ENCODE measurements at places on chromosomes 5 and 9. TPM values are rescaled to one million over a fixed set of nuclear protein-coding genes. Genes with fewer than 3 reads are reported as not detected.

GRCh38 chr9:10014889-10015288 is 597.9 kb downstream of the PTPRD start:
- H3K36me3 ChIP-seq: no peaks in the 10 kb centered on the region
- no peak overlapping the region for H3K4me3 ChIP-seq
- DNase-seq: no peak
- H3K27ac ChIP-seq: no peak overlapping the region

GRCh38 chr5:15285901-15286583 is 213.9 kb upstream of the FBXL7 start:
- no peaks in the 10 kb centered on the region for H3K4me1 ChIP-seq
- no peaks in the 10 kb centered on the region for H3K36me3 ChIP-seq
- H3K27me3 ChIP-seq: no peaks in the 10 kb centered on the region
- no peak for DNase-seq

GRCh38 chr5:150278916-150279315 is 10.7 kb downstream of the CAMK2A start:
- no peaks in the 10 kb centered on the region for H3K36me3 ChIP-seq
- no peak overlapping the region for H3K4me3 ChIP-seq
- H3K27me3 ChIP-seq: no peaks in the 10 kb centered on the region
- H3K4me1 ChIP-seq: no peaks in the 10 kb centered on the region
- DNase-seq: no peak

The SOWAHA gene
- polyA plus RNA-seq: 0.11 TPM

DNA sequence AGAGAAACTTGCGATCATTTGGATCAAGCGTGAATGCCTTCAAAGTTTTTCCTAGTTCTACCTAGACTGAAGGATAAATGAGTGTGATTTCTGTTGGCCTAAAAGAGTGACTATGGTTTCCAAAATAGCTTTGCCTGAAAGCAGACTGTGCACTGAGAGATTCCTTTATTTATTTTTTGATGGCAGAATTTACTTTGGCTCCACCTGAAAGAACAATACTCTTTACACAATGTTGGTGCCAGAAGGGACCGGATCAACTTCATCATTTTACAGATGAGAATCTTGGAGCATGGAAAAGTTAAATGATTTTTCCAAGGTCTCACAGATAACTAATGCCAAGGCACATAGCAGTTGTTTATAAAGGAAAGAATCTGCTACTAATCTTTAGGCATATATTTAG is 199.6 kb downstream of the KCTD16 start:
- no peak for DNase-seq
- no peaks in the 10 kb centered on the region for H3K36me3 ChIP-seq
- H3K4me1 ChIP-seq: no peaks in the 10 kb centered on the region
- H3K27me3 ChIP-seq: no peaks in the 10 kb centered on the region
- H3K27ac ChIP-seq: no peak overlapping the region
- H3K4me3 ChIP-seq: no peak overlapping the region

GRCh38 chr9:109627042-109627441 is 128.9 kb upstream of the PTPN3 start:
- H3K27me3 ChIP-seq: no peaks in the 10 kb centered on the region
- no peak overlapping the region for H3K4me3 ChIP-seq
- DNase-seq: no peak
- no peaks in the 10 kb centered on the region for H3K36me3 ChIP-seq
- H3K4me1 ChIP-seq: no peaks in the 10 kb centered on the region
- H3K27ac ChIP-seq: no peak overlapping the region

GRCh38 chr5:109421956-109422355 is 12.2 kb upstream of the PJA2 start:
- no peak for DNase-seq
- no peaks in the 10 kb centered on the region for H3K36me3 ChIP-seq
- no peak overlapping the region for H3K4me3 ChIP-seq
- H3K27me3 ChIP-seq: peaks cover 2% of the 10 kb centered on the region
- H3K4me1 ChIP-seq: no peaks in the 10 kb centered on the region

- DNase-seq: no peak
- H3K36me3 ChIP-seq: no peaks in the 10 kb centered on the region
- H3K4me1 ChIP-seq: peaks cover 2% of the 10 kb centered on the region
These were observed 2.0 kb upstream of the LCN10 start for GRCh38 chr9:136744773-136745172.

The PAM gene
- 32.5 TPM for polyA plus RNA-seq

DNA sequence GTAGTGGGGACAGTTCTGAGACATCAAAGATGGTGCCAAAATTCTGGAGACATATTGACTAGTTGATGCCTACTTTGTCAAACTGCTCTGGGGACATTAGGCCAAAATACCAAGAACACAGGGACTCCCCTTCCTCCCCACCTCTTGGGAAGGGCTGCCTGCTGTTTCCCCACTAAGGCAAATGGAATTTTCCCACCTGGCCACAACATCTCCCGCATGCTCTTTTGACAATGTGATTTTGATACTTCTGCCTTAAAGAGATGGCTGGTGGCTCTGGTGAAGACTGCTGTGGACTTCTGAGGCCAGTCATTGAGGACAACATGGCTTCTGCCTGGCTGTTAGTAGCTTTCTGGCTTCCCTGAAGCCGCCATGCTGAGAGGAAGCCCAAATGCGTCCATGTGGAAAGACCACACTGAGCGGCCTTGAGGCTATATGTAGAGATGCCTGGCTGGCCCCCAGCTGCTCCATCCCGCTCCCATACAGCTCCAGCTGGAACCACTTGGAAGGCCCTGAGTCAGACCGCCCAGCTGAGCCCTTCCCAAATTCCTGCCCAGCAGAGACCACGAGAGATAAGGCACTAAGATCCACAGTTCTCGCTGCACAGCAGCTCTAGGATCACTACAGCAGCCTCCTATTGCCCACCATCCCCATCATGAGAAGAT is 226.7 kb downstream of the SYK start:
- no peaks in the 10 kb centered on the region for H3K4me1 ChIP-seq
- no peaks in the 10 kb centered on the region for H3K36me3 ChIP-seq
- H3K27me3 ChIP-seq: no peaks in the 10 kb centered on the region
- no peak for DNase-seq

DNA sequence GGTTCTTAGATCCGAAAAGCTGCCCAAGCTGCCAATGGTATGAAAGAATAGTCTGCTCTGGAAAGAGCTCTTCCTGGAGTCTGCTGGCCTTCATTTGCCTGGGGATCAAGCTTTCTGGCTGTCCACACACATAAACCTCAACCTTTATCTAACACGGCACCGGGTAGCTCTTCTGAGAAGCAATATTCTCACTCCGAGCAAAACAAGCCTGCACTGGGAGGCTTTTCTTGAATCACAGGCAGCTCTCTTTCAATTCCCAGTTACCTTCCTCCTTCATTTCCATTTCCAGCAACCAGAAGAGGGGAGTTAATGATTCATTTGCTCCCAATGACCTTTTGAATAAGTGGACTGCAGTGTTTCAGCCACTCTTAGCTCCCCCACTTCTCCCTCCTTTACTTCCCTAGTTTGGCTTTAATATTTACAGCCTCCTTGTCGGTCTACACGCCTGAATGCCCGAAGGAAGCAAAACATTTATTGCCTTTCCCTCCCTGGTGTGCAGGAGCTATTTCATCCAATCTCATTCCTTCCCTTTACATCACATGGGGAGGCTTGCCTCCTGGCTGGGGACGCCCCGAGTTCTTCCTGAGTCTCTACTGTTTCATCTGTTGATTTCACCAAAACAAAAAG is 187.1 kb downstream of the ARHGEF28 start:
- H3K36me3 ChIP-seq: no peaks in the 10 kb centered on the region
- no peaks in the 10 kb centered on the region for H3K27me3 ChIP-seq
- no peak for DNase-seq

- H3K4me3 ChIP-seq: no peak overlapping the region
- H3K27me3 ChIP-seq: no peaks in the 10 kb centered on the region
- no peak overlapping the region for H3K27ac ChIP-seq
- no peaks in the 10 kb centered on the region for H3K4me1 ChIP-seq
- H3K36me3 ChIP-seq: no peaks in the 10 kb centered on the region
- no peak for DNase-seq
These were observed 60.4 kb upstream of the CKMT2 start for GRCh38 chr5:81172710-81173109.

- no peaks in the 10 kb centered on the region for H3K4me1 ChIP-seq
- H3K4me3 ChIP-seq: no peak overlapping the region
- H3K36me3 ChIP-seq: no peaks in the 10 kb centered on the region
- no peaks in the 10 kb centered on the region for H3K27me3 ChIP-seq
- DNase-seq: no peak
- no peak overlapping the region for H3K27ac ChIP-seq
These were observed 120.5 kb upstream of the BOD1 start for GRCh38 chr5:173736923-173737412.

GRCh38 chr9:71619926-71620325 is 148.4 kb downstream of the CEMIP2 start:
- H3K36me3 ChIP-seq: no peaks in the 10 kb centered on the region
- no peak overlapping the region for H3K27ac ChIP-seq
- H3K4me1 ChIP-seq: no peaks in the 10 kb centered on the region

The TTC1 gene
- 25.1 TPM for polyA plus RNA-seq

DNA sequence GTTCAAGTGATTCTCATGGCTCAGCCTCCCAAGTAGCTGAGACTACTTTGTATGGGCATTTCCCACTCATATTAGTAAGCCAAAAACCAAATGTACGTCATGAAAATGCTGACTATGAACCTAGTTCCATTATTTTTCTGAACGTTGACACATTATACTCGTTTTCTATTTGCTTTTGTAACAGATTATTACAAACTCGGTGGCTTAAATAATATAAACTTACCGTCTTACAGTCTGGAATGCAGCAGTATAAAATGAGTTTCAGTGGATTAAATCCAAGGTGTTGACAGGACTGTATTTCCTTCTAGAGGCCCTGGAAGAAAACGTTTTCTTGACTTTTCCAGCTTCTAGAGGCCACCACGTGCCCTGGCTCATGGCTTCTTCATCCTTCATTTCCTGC is 517.0 kb downstream of the GADD45G start:
- H3K27me3 ChIP-seq: no peaks in the 10 kb centered on the region
- no peak overlapping the region for H3K4me3 ChIP-seq
- no peaks in the 10 kb centered on the region for H3K4me1 ChIP-seq

DNA sequence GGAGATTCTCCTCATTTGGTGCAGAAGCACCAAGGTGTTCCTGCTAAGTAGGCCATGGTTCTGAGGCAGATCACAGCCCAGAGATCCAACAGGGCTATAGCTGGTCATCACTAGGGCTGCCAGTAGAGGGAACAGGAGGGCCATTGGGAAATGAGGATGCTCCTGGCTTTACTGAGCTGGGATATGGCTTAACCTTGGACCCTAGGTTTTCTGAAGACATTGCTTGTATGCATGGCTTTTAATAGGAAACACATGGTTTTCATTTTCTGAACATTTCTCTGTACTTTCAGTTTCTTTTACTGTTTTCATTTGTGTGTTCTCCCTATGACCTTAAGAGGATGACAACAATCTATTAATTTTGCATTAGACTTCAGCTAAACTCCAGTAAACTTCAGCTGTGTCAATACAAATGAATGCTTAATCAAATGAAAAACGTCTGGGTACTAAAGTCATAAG is at the start of gene IFNW1:
Gene IFNW1 (minus strand): TSS at position 406 of the 456 bp plus-strand sequence. CDS start 262 bp downstream, at position 144.
- no peaks in the 10 kb centered on the region for H3K36me3 ChIP-seq
- H3K27ac ChIP-seq: no peak within 1 kb of the TSS
- no peak for DNase-seq
- no peaks in the 10 kb centered on the region for H3K4me1 ChIP-seq
- H3K27me3 ChIP-seq: no peaks in the 10 kb centered on the region

DNA sequence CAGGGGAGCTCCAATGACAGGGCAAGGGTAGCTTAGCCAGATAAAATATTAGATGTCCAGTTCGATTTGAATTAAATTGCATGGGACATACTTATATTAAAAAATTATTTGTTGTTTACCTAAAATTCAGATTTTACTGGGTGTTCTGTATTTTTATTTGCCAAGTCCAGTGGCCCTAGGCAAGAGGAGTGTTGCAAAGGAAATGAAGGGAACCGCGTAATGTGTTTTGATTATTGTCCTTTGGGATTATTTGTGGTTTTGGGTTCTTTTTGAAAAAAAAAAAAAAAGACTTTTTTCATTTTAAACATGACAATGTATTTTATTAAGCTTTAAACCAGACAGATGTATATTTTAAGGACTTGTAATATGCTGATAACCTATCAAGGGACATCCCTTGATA is 179.3 kb downstream of the C9orf152 start:
- no peak overlapping the region for H3K27ac ChIP-seq
- H3K36me3 ChIP-seq: no peaks in the 10 kb centered on the region
- no peak for DNase-seq
- H3K4me3 ChIP-seq: no peak overlapping the region
- H3K4me1 ChIP-seq: no peaks in the 10 kb centered on the region

The SLC6A19 gene
- 0.03 TPM for polyA plus RNA-seq

The FOXD4L4 gene
- 0.03 TPM for polyA plus RNA-seq
